Right atrium auricular region (tissue), 2 donors: ENCODE measurements at places on chromosomes 3 and 15. TPM values are rescaled to one million over a fixed set of nuclear protein-coding genes. Genes with fewer than 3 reads are reported as not detected.

Gene MESP2
- total RNA-seq: not detected

Gene BMF
- total RNA-seq: 1.3 TPM

Gene CP
- total RNA-seq: 68.4 TPM

Gene MRPL46
- 43.5 TPM for total RNA-seq

Gene PLA2G4F
- 3.0 TPM for total RNA-seq

Gene DPPA4
- not detected for total RNA-seq

Gene LRRC3B
- total RNA-seq: 0.04 TPM

Gene PPP1R14D
- total RNA-seq: not detected

DNA sequence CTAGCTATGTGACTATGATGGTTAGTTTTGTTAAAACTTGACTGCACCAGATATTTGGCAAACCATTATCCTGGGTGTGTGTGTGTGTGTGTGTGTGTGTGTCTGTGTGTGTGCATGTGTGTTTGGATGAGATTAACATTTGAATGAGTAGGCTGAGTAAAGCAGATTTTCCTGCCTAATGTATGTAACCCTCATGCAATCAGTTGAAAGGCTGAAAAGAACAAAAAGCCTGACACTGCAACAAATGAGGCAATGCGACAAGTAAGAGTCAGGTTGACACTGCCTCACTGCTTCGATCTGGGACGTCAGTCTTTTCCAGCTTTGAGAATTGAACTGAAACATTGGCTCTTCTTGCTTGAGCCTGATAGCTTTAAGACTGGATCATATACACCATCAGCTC, 643.0 kb downstream of the NAALADL2 start:
- no peaks in the 10 kb centered on the region for H3K4me1 ChIP-seq
- no peaks in the 10 kb centered on the region for H3K36me3 ChIP-seq
- no peak overlapping the region for H3K4me3 ChIP-seq
- DNase-seq: no peak
- H3K27ac ChIP-seq: no peak overlapping the region

GRCh38 chr3:171846597-171846996, 3.4 kb downstream of the TMEM212 start:
- H3K4me3 ChIP-seq: no peak overlapping the region
- no peak for DNase-seq
- no peak overlapping the region for H3K27ac ChIP-seq
- peaks cover 22% of the 10 kb centered on the region for H3K4me1 ChIP-seq

DNA sequence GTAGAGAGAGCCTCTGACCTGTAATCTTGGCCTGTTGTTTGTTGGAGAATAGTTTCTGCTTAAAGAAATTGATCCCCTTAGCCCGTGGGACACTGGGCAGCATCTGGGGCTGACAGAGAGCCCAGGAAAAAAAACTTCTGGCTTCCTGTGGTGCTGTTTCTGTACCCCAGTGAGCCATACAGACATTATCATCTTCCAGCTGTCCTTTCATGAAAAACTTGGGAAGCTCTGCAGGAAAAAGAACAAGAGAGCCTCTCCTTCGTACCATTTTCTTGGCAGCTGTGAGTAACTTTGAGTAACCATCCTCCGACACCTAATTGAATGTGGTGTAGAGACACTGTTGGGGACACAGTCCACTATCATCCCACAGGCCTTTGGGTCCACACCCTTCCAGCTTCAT, 333.0 kb downstream of the SHQ1 start:
- no peaks in the 10 kb centered on the region for H3K36me3 ChIP-seq
- H3K4me1 ChIP-seq: no peaks in the 10 kb centered on the region
- no peaks in the 10 kb centered on the region for H3K27me3 ChIP-seq
- DNase-seq: no peak

GRCh38 chr3:77041811-77042210, 1.9 kb downstream of the ROBO2 start:
- peaks cover 23% of the 10 kb centered on the region for H3K4me1 ChIP-seq
- H3K27me3 ChIP-seq: no peaks in the 10 kb centered on the region
- DNase-seq: no peak
- no peak overlapping the region for H3K4me3 ChIP-seq
- H3K27ac ChIP-seq: no peak overlapping the region

DNA sequence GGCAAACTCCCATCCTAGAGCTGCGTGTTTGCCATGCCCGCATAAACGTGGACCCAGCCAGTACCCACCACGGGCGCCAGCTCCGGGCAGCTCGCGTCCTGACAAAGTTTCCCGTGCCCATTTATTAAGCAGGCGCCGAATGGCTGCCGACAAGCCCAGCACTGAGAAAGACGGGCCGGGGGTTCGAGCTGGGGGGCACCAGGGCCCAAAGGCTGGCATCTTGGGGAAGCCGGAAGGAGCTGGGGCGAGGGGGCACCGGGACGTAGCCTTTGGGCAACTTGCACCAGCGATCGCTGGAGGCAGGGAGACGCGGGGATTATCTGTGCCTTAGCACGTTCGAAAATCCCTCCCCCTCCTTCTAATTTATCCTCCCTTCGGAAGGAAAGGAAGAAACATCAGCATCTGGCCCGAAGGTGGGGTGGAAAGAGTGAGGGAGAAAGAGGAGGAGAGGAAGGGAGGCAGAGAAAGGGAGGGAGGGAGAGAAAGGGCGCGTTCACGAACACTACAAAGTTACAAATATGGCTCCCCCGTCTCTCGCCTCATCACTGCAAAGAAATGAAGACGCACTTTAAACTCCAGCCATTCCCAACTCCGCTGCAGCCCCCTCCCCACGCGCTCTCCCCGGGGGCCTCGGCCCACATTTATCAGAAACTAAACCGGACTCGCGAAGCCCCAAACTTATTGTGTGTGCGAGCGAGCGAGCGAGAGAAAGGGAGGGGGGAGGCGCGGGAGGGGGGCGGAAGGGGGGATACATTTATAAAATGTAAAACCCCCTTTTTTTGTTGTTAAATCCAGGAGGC, 1.0 kb downstream of the ANP32A start:
- no peaks in the 10 kb centered on the region for H3K4me1 ChIP-seq
- no peaks in the 10 kb centered on the region for H3K27me3 ChIP-seq
- no peak for DNase-seq
- peak overlapping the region; percentile 100 for H3K27ac ChIP-seq
- no peaks in the 10 kb centered on the region for H3K36me3 ChIP-seq

DNA sequence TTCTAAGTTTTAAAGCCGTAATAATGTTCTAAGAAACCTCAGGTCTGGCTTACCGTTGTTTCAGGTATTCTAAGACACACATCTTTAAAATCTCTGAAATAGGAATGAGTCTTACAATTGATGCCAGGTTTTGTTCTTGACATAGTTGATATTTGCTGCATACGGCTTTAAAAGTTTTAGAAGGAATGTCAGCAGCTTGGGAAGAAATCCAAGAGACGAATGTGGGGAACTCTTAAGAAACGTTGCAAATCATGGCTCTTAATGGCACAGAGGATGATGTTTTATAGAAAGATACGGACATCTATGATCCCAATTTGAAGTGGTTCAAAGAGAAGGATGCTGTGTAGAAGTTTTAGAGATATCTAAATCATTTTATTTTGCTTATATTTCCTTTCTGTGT, 11.5 kb downstream of the NUDT16 start:
- H3K4me1 ChIP-seq: peaks cover 7% of the 10 kb centered on the region
- no peaks in the 10 kb centered on the region for H3K27me3 ChIP-seq
- H3K36me3 ChIP-seq: no peaks in the 10 kb centered on the region
- H3K27ac ChIP-seq: no peak overlapping the region
- no peak for DNase-seq

DNA sequence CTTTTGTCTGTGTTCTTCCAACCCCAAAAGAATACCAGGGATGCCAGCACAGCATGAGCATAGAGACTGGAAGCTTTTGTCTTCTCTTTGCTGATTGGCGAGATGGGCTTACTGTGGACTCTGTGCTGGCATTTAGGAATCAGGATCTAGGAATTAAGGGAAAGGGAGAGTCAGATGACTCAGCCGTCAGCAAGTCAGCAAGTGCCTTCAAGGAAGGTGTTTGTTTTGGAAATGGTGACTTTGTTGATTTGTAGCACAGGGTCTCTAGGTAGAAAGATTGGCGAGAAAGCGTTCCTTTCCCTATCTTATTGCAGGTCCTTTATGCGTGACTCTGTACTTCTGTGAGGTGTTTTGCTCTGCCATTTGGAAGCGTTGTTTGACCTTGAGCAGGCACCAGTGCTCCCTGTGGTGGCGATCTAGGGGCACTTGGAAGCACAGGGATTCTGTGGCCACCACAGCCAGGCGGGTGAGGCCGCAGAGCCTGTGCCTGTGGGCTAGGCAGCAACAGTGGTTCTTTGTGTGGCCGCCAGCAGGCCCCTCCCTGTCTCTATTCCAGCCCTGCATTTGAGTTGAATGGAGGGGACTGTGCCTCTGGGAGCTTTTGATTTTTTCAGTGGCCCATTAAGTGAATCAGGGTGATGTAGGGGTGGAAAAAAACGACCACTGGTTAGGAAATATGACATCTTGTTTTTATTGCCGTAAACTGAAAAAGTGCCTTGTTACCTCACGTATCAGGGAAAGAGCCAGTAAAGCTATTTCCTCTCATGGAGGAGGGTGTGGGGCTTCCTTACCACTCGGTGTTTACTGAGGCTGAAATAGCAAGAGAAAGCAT, 19.0 kb downstream of the FAN1 start:
- no peak for DNase-seq
- H3K4me3 ChIP-seq: no peak overlapping the region
- H3K27ac ChIP-seq: peak overlapping the region; percentile 78
- H3K4me1 ChIP-seq: peaks cover 28% of the 10 kb centered on the region
- H3K27me3 ChIP-seq: no peaks in the 10 kb centered on the region
- H3K36me3 ChIP-seq: peaks cover 55% of the 10 kb centered on the region

DNA sequence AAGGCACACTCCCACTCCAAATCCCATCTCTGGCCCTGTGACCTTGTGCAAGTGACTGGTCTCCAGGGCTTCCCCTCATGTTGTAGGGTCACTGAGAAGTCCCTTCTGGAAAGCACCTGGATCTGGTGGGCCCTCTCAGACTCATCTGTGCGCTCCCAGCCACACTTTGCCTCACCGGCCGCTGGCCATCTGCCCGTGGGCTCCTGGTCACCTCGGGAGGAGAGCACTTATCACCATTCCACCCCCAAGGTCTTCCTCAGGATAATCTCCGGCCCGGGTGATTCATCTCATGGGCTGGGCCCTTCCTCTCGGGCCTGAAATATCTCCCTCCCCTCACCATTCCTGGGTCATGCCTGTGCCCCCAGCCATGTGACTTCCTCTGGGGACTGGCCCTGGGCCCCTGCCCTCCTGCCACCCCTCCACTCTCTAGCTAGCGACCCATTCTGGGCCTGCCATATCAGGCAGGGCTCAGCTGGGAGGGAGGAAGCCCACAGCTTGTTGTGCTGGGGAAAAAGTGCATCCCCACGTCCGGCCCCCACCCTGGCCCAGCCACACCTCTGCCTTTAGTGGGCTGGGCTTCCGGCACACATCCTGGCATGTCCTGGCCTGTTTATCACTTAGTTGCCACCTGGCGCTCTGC, 10.6 kb upstream of the WNT7A start:
- H3K27me3 ChIP-seq: no peaks in the 10 kb centered on the region
- no peak overlapping the region for H3K4me3 ChIP-seq
- peak; percentile 57 for DNase-seq
- H3K27ac ChIP-seq: no peak overlapping the region

GRCh38 chr3:5007873-5008272, 28.6 kb downstream of the BHLHE40 start:
- no peak overlapping the region for H3K4me3 ChIP-seq
- no peaks in the 10 kb centered on the region for H3K4me1 ChIP-seq
- no peaks in the 10 kb centered on the region for H3K36me3 ChIP-seq
- DNase-seq: no peak

GRCh38 chr3:53040351-53040820, 5.5 kb downstream of the SFMBT1 start:
- H3K27ac ChIP-seq: peak overlapping the region; percentile 17
- no peak for DNase-seq
- no peaks in the 10 kb centered on the region for H3K36me3 ChIP-seq

DNA sequence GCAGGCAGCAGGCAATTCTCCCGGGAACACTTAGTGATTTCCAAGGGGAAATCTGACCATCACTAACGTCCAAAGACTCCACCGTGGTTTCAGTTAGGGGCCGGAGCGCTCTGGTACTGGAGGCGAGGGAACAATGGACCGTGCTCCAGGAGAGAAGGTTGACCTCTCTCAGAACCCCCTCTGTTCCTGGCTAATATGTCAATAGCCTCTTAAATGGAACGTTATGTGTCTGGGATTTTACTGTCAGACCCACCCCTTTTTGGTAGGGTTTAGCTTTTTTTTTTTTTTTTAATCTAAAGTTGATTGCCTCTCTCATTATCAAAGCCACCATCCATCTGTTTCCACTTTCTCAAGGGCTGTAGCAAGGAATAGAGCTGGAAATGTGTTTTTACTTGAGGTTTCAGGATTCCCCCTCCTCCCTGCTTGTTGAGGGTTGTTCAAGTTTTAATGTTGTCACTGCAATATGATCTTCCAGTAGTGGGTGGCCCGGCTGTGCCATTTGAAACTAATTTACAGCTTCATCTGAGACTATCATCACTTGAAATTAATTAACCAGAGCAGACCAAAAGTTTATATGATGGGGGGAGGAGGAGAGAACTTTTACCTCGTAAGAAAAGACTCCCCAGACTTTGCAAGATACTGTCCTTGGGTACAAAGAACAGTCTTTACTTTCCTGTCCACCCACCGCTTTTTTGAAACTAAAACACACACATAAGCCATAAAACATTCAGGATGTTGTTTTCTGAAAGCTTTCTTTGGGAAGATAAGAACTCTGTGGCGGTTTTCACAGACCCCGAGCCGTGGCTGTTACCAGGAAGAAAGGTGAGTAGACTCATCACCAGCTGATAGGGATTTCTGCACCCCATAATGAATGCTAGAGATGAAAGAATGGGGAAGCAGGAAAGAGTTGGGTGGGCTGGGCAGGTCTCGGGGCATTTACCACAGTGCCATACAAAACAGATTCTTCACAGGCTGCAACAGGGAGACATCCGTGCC, 187.8 kb downstream of the UACA start:
- H3K36me3 ChIP-seq: no peaks in the 10 kb centered on the region
- H3K4me3 ChIP-seq: no peak overlapping the region
- no peaks in the 10 kb centered on the region for H3K27me3 ChIP-seq
- H3K27ac ChIP-seq: no peak overlapping the region
- DNase-seq: no peak

GRCh38 chr15:41417418-41418195, 712 bp downstream of the RTF1 start:
- H3K4me1 ChIP-seq: peaks cover 26% of the 10 kb centered on the region
- no peaks in the 10 kb centered on the region for H3K27me3 ChIP-seq
- no peak for DNase-seq
- H3K4me3 ChIP-seq: peak overlapping the region; percentile 95
- peak overlapping the region; percentile 82 for H3K27ac ChIP-seq

DNA sequence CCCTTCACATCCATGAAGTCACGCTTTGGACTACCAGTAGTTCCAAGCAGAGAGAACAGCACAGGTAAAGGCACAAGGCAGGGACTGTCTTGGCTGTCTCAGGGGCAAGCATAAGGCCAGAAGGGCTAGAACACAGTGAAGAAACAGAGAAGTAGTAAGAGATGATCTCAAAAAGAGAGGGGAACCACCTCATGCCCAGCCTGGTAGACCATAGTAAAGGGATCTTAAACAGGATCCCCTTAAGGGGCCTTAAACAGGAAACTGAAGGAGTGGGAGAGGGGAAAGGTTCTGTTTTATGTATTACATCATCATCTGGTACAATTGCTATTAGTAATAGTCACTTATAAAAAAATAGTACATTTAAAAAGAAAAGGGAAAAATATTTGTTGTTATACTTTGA, 25.8 kb downstream of the P2RY1 start:
- no peak for DNase-seq
- H3K27ac ChIP-seq: no peak overlapping the region
- H3K4me1 ChIP-seq: no peaks in the 10 kb centered on the region
- H3K36me3 ChIP-seq: no peaks in the 10 kb centered on the region

- H3K36me3 ChIP-seq: no peaks in the 10 kb centered on the region
- no peak for DNase-seq
- H3K27ac ChIP-seq: no peak overlapping the region
- no peaks in the 10 kb centered on the region for H3K4me1 ChIP-seq
These were observed 357.2 kb downstream of the PDCD6IP start for GRCh38 chr3:34155666-34156065.
